CMK (cell line): ENCODE measurements at places on chromosomes 11 and 22.

- no peak for DNase-seq
Observed at GRCh38 chr11:11770296-11770695, 71.5 kb upstream of the USP47 start.

GRCh38 chr22:40156001-40156516 is 21.7 kb upstream of the TNRC6B start:
- no peak for DNase-seq

DNA sequence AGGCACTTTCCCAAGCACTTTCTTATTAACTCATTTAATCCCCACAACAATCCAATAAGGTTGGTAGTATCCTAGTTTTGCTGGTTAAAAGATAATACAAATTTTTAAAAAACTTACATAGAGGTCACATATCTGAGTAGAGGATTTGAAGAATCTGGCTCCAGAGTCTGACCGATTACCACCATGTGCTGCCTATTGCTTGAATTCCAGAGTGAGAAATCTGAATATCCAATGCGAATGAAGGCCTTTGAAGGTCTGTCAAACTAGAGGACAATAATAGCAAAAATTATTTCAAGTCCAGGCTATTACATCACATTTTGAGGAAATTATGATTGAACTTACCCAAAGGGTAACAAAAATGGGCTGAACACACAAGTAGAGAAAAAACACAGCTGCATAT is 77.8 kb upstream of the BIRC3 start:
- no peak for DNase-seq

DNA sequence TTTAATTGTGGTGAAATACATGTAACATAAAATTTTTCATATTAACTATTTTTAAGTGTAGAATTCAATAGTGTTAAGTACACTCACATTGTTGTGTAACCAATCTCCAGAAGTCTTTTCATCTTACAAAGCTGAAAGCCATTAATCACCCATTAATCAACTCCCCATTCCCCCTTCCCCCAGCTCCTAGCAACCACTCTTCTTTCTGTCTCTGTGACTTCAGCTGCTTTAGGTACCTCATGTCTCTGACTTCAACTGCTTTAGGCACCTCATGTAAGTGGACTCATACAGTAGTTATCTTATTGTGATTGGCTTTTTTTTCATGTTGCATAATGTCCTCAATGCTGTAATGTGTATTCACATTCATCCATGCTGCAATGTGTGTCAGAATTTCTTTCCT is 150.8 kb upstream of the NTM start:
- DNase-seq = no peak

- no peak for DNase-seq
Observed at GRCh38 chr11:130180491-130180890, 20.9 kb downstream of the ST14 start.

GRCh38 chr11:14317659-14318325 is 41.2 kb downstream of the RRAS2 start:
- DNase-seq = no peak

DNA sequence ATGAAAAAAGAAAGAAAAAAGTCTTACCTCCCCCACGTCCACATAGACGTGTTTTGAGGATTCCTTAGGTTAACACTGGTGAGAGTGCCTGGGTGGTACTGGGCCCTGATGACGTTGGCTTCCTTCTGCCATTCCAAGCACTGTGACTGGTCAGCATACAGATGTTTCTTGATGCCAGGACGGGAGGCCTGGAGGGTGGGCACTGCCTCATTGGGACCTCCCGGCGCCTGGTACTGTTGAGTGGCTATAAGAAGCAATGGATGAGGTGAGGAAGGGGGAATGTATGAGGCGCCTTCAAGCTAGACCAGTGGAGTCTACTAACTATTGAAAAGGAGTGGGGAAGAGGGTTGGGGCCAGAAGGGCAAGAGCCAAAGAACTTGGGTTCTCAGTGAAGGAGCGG is 45.3 kb downstream of the MICAL2 start:
- DNase-seq = no peak

- no peak for DNase-seq
Observed at GRCh38 chr22:42177891-42178336, 47.3 kb upstream of the CYP2D6 start.

DNA sequence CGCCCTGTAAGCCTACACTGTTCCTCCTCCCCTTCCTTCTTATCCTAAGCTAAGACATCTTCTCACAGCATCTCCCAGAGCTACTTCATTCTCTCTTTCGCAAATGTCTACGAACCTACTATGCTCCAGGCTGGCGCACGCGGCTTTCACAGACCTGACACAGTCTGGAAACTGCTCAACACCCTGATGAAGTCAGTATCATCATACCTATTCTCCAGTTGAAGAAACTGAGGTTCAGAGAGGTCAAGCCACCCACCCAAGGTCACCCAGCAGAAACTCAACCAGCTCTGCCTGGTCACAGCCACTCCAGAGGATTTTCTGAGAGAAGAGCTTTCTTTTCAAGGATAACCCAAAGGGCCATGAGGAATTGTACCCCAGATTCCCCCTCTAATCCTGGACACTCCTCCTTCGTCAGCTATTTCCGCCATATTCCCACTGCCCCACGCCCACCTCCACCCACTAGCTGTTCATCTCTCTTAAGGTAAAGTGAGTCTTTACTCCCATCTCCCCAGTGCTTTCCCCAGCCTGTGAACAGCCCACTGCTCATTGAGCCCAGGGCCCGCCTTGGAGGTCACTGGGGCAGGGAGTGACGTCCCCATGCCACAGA is 1.8 kb downstream of the KCNJ4 start:
- DNase-seq = no peak

- DNase-seq = no peak
Observed at GRCh38 chr11:68942751-68943271, 38.0 kb downstream of the MRGPRD start.

DNA sequence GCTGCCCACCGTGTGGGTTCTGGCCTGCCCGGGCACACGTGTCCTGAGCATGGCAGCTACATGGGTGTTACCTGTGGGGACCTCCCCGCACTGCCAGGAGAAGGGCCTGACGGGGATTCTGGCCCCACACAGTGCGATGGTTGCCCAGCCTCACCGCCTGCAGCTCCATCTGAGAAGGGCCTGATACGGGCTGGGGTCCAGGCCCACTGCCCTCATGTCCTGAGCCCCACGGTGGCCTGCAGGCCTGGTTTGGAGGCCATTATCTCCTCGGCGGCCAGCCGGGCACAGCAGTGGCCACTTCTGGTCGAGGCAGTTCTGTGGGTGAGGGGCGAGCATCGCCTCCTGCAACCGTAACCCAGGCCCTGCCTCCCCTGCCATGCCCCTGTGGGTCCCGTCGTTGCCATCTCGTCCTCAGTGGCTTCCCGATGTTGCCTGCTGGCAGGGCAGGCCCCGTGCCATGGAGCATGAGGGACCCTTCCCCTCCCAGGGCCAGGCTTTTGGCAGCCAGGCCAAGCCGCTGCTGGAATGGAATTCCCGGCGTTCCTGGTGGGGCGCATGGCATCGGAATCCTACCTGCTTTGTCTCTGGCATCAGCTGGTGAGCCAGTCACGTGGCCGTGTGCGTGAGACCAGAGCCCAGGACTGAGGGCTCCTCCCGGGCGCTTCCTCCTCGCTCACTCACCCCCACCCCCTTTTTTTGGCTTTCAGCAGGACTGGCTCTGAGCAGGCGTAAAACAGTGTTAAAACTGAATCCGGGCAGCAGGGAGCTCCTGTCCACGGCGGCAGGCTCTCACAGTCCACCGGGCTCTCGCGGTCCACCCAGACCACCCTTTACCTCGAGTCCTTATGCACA is 71.9 kb upstream of the PPARA start:
- no peak for DNase-seq

DNA sequence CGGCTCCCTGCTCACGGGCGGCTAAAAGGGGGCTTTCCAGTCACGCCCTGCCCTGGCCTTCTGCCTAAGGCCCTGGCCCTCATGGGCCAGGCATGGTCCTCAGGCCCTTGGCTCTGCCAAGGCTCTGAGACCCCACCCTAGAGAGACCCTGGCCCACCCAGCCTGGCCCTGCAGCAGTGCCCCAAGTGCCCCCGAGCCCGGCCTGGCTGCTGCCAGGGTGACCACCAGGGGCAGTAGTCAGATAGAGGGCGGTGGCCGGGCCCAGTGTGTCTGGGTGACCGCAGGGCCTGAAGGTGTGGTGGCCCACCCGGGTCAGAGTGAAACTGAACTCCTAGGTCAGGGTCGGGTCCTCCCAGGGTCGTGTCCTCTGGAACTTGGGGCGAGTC is 29.4 kb upstream of the CCDC188 start:
- DNase-seq = no peak

DNA sequence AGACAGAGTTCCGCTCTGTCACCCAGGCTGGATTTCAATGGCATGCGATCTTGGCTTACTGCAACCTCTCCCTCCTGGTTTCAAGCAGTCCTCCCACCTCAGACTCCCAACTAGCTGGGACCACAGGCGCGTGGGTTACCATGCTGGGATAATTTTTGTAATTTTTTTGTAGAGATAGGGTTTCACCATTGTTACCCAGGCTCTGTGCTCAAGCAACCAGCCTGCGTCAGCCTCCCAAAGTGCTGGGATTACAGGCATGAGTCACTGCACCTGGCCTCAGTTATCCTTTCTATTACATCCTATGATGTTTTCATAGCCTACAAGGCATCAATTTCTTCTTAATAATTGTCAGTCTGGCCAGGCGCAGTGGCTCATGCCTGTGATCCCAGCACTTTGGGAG is 36.5 kb downstream of the LRRC74B start:
- DNase-seq = no peak

DNA sequence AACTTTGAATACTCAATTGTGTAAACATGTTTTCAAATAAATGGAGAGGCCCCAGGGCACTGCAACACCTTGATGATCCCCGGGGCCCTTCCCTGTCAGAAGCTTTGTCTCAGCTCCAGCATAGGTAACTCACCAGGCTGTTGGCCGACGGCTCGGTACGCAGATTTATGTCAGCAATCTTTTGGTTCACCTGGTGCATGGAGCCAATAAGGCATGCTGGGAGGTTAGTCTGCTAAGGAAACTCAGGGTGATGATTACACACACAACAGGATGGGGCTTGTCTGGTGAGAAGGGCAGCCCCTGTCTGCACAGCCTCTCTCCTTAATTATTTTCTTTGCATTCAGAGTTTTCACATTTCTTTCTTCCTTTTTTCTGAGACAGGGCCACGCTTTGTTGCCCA is 10.8 kb downstream of the FAM227A start:
- DNase-seq = no peak

GRCh38 chr11:76752321-76753143 is 30.6 kb upstream of the TSKU start:
- no peak for DNase-seq

GRCh38 chr11:73542175-73542574 is 55.7 kb downstream of the FAM168A start:
- DNase-seq = no peak

- peak; percentile 70 for DNase-seq
Observed at GRCh38 chr11:75214411-75214821, 26.2 kb upstream of the TPBGL start.

GRCh38 chr11:82539669-82540068 is 194.0 kb downstream of the FAM181B start:
- no peak for DNase-seq

DNA sequence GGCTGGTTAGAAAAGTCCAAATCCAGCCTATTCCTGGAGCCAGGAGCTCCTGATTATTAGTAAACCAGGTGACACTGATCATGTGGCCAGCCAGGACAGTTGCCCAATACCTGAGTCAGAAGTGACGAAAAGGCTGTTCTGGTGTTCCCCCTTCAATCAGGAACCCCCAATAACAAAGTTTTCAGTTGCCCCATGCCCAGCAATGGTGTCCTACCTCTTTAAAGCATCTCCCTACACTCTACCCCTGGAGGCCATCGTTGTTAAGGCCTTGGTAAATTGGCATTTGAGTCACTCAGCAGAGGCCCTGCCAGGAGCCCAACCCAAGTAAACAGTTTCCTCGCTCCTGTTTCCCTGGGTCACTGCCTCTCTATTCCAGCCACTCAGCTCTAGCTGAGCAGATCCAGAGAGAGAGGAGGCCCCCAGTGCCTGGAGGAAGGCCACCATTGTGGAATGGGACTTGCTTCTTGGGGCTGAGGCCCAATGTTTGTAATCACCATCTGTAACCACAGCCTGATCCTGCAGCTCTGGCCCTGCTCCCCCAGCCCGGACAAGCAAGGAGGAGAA is 25.0 kb downstream of the ARHGAP1 start:
- no peak for DNase-seq

DNA sequence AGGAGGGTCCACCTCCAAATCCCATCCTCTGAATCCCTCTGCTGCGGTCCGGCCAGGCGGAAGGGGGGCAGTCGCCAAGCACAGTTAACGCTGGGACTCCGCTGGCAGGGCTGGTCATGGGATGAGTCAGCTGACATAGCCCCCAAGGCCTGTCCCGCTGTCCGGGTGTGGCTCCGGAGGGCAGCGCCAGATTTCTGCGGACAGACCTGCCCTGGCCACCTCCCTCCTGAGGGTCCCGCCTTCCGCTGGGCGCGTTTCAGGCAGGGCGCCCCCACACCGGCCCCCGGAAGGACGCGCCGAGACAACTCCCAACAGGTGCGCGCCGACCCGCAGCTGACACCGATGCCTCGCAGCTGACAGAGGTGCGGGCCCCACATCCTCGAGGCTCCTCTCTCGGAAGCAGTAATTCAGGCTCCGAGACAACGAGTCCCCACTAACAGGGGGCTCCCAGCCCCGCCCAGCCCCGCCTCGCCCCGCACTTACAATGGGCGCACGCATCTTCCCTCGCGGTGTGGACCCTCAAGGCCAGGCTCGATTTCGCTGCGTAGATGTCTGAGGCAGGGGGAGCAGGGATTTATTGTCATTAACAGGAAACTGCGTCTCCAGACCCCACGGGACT is 607 bp downstream of the PLAAT3 start:
- no peak for DNase-seq

DNA sequence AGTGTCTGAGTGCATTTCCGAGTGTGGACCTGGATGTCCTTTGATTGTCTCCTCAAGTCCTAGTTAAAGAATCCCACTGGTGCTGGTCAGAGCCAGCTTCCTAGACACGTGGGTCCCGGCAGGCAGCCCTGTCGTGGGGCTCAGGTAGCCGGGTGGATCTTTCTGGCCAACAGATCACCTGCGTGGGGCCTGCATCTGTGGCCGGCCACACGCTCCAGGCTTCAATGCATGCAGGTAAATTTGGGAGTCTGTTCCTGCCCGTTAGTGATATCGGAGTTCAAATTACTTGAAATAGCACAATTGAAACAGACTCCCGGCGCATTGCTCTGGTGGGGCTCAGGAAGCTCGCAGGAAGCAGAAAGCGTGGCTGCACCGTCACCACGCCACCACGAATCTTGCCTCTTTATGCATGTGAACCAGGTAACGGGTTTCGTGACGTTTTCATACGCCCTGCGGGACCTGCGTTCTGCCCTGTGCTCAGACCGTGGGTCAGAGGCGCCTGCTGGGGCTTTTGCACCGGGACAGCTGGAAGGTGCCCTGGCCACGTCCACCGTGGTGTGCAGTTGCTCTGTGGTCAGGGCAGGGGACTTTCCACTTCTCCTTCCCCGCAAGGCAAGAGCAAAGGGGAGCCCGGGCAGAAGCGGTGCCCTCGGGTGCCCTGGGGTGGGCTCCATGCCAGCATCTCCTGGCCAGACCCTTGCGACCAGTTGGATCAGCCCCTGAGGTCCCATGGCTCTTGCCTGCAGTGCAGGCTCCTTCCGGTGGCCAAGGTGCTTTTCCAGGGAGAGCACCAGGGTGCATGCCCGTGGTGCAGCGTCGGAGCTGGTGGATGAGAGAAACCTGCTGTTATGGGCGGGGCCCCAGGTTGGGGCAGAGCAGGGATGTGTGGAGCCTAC is 803.5 kb downstream of the BRD1 start:
- DNase-seq = no peak
